Lung (tissue), 17 donors: ENCODE measurements at places on chromosomes 3 and 15.

- peak; percentile 83 for DNase-seq
Observed at GRCh38 chr3:64188810-64189560, 36.3 kb downstream of the PRICKLE2 start.

DNA sequence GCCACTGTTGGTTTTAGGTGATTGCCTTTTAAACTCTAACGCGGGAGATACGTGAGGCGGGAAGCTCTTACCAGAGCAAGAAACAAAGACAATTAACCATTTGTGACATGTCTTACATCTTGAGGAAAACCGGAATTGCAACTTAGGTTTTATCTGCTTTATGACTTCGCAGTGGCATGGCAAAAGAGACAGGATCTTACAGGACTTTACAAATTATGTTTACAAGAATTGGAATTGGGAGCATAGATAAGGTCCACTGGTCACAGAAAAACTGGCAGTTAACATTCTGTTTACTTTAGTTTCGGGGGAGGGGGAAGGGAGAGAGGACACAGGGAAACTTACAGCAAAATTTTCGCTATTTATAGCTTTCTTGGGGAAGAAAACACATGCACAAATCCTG is 1119.6 kb downstream of the ZPLD1 start:
- DNase-seq: peak; percentile 64

DNA sequence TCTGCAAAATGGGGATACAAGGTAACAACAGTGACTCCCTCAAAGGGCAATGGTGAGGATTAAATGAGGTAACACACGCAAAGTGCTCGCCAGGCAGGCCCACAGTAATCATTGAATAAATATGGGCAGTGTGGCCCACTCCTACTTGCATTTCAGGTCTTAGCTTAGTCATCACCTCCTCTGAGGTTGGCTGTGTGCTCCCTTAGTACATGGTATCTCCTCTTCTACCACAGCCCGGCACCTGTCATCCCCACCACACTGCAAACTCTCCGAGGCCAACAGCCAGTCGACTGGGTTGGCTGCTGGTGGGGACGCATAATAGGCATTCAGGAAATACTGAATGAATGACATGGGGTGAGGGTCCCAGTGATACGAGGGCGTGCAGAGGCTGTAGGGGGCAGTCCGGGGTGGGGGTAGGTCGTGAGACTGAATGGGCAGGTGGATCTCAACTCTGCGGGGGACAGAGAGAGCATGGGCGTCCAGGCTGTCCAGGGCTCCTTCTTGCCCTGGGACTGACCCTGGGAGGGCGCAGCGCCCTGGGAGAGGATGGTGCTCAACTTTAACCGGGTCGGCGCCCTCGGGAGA is 375 bp upstream of the MYZAP start:
- no peak for DNase-seq

DNA sequence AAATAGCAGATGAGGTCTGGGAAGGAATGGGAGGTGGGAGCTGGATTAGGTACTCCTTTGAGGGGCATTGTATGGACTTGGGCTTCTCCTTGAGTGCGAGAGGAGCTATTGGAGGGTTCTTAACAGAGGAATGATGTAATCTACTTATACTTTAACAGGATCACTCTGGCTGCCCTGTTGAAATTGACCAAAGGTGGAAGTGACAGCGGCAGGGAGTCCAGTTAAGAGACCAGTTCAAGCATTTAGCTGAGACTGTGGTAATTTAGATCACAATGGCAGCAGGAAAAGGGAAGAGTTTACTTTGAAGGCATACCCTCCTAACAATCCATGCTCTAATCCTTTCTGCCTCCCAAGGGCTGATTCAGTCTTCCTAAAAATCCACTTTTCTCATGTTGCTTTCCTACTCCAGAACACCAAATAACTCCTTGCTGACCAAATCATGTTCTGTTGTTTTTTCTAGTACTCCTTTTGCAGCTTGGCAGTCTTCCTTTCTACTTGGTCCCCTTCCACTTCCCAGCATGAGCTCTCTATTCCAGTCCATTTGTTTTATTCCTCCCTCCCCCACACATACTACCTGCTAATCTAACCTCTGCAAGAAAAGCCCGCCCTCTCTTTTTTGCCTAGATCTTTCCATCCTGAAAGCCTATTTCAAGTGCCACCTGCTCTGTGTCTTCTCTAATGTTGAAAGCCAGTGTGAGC is 139.4 kb downstream of the NECTIN3 start:
- no peak for DNase-seq

- no peak for DNase-seq
Observed at GRCh38 chr3:58519668-58520402, 17.2 kb downstream of the ACOX2 start.

DNA sequence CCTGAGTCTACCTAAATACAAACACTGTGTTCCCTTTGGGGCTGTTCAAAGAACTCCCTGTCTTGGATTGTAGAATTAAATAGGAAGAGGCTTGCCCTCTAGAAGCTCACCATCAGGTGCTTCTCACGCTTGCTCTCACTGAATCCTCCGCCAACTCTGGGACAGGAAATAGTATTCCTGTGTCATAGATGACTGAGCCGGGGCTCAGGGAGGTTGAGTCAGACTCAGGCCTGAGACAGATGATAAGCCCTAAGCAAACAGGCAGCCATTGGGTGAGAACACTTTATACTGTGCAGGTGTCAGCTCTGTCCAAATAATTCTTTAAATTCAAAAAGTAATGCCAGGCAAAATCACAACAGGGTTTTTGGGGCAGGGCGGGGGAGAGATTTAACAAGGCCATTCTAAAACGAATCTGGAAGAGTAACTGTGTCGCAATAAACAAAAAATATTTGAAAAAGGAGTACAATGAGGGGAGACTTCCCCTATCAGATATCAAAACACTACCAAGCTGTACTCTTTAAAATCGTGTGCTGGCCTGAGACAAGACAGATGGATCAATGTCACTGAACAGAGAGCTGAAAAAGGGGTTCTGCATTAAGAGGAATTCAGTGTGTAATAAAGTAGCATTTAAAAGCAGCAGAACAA is 59.0 kb downstream of the EPHB3 start:
- DNase-seq: no peak

GRCh38 chr3:183244219-183244618 is 8.8 kb upstream of the B3GNT5 start:
- DNase-seq: no peak

DNA sequence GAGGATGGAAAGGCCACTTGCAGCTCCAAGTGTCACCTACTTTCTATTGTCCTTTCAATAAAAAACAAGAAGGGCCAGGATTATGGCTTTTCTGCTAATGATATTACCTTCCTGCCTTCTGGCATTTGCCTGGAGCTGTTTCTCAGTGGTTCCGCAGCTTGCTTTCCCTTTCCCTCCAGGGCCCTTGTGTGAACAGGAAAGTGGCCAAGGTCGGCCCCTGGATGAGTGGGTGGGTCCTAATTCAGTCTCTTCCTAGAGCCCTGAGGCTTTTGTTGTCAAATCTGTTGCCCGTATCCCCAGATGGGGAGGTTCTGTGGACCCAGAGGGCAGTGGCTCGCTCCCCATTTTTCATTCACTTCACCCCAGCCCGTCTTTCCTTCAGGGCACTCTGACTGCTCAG is 64.2 kb upstream of the UMPS start:
- DNase-seq: no peak

DNA sequence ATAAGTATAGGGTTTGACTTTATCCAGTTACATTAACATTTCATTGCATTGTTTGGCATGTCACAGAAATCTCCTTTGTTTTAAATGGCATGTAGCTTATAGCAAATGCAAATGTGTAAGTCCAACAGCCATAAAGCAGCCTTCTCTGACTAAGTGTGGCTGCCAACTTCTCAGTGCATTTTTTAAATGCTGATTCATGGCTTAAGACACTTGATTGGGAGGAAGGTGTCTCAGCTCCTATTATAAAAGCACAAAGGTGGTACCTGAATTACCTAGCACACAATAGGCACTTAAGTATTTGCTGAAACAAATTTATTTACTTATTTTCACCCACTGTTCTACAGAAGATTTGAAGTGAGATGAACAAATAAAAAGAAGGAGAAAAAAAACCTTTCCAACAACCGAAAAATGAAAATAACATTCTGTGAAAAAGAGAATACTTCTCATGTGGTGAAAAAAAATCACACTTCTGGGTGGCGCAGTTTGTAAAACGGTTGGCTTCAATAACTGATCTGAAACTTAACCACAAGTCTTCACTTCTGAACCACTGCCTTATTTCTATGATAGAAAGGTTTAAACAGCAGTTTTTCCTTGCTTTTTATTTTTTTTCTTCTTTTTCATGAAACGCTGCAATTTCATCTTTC is 105.5 kb upstream of the ICE2 start:
- no peak for DNase-seq

DNA sequence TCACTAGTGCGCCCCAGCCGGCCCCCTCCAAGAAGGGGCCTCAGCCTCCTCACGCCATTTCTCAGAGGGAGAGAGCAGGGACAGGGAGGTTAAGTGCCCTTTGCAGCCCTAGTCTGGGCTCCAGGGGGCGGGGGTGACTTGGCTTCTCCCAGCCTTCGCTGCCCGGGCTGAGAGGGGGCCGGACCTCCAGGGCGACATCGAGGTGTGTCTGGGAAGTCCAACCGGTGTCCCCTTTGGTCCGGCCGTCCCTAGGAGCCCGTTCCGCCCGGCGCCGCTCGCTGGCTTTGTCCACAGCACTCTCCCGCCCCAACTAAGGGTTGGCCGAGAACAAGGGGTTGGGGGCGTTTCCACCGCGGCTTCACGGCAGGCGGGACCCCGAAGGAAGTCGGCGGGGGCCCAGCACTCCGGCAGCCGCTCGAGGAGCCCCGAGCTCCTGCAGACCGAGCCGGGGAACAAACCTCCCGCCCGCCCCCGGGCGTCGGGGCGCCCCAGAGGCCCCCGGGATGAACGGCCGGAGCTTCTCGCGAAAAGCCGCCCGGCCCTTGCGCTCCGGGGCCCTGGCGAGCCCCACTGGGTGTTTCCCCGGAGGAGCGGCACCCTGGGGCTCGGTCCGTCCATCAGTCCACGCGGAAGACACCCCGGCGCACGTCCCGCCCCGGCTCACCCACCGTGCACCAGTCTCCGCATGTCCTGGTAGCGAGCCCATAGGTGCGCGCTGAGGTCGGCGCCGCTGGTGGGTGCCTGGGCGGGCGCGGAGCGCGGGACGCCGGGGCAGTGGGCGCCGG is 627 bp downstream of the NT5DC2 start:
- peak; percentile 55 for DNase-seq

DNA sequence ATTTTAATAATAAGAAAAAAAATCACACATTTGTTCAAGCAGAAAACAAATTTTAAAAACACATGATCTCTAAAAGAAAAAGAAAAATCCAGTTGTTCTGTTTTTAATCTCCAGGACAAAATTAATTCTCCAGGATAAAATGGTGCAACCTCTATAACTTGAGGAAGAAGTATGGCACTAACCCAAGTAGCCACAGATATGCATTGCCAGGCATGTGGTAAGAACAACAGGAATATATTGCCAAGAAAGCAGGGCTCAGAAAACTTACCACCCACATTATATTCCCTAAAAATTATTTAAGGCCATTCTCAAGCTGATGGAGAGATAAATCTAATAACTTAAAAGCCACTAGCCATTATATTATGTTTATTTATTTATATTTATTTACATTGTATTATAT is 295.7 kb upstream of the TMCO5A start:
- no peak for DNase-seq
